ENCODE measurements at places on chromosomes 3 and 15.

GRCh38 chr3:81888914-81889557 is 127.6 kb upstream of the GBE1 start:
- no peak for DNase-seq

- DNase-seq: no peak
Measured at GRCh38 chr3:119297169-119297568, 3.0 kb downstream of the ARHGAP31 start.

DNA sequence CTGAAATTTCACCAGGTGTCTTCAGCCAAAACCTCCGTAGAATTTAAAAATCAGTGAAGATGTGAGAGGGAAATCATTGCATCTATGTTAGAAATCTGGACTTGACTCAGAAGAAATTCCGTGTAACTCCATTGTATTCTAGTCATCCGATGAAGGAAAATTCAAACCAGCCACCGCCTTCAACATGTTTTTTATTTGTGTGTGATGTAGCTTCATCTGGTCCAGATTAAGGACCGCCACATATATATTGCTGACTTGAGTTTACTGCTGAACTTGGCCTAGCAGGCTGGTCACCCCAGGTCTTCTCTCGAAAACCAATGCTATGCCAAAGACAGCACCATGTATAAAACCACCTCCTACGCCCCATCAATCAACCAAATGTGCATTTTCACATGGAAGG is 120.9 kb downstream of the FOXP1 start:
- DNase-seq: no peak

GRCh38 chr15:70519616-70520015 is 243.7 kb downstream of the UACA start:
- DNase-seq: no peak

DNA sequence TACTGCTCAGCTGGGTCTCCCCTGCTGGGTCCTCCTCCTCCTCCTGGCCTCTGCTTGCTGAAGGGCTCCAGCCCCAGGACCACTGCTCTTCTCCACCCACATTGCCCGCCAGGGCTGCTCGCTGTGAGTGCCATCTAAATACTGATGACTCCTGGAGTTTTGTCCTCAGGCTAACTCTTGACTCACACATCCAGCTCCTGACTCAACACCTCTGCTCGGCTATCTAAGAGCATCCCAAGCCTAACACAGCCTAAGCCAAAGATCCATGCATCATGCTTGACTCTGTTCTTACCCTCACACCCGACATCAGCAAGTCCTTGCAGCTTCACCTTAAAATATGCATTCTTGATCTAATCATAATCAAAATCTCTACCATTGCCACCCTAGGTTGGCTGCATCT is 260.2 kb downstream of the KLF13 start:
- DNase-seq: no peak

Measured in stimulated activated CD4-positive, alpha-beta T cell treated with anti-CD3 and anti-CD28 coated beads, Interleukin-15, amount 100 ng/mL, for 1 hour (primary cell).